ENCODE measurements at places on chromosomes 2 and 18.

- H3K27me3 ChIP-seq = no peaks in the 10 kb centered on the region
- H3K4me1 ChIP-seq = no peaks in the 10 kb centered on the region
- H3K4me3 ChIP-seq = no peak overlapping the region
- no peak overlapping the region for H3K27ac ChIP-seq
- no peaks in the 10 kb centered on the region for H3K36me3 ChIP-seq
These were observed 119.0 kb upstream of the CDC42EP3 start for GRCh38 chr2:37790462-37790861.

- DNase-seq = no peak
- H3K27me3 ChIP-seq = no peaks in the 10 kb centered on the region
- no peaks in the 10 kb centered on the region for H3K4me1 ChIP-seq
- H3K4me3 ChIP-seq = no peak overlapping the region
These were observed 85.5 kb downstream of the PIGN start for GRCh38 chr18:62101321-62101721.

DNA sequence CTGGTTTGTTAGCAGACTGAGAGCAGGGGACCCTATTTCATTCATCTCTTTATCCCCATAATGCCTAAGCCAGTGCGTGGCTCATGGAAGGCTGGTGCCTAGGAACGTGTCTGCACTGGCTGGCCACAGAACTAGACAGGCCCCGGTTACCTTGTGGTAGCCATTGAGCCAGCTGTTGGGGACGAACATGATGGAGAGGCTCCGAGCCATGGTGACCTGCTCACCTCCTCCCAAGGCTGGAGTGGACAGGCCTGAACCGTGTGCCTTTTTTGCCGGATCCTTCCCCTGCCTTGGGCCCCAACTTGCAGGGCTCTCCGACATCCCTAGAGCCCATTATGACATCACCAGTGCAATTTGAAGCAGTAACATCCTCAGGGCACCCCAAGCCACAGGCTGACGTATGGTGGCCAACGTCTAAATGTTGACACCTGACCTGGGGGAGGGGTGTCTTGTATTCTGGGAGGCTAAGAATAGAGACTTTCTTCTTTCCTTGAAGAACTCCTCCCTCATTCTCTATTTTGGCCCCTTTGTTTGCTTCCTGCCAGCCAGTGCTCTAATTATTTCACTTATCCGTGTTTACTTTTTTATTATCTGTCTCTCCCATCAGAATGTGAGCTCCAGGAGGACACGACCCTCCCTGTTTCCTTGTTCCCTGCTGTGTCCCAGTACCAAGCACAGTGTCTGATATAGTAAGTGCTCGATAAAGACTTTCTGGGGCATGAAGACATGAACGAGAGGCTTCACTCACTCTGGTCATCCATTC lies 12.2 kb upstream of the DNPEP start:
- no peak overlapping the region for H3K4me3 ChIP-seq
- H3K36me3 ChIP-seq = no peaks in the 10 kb centered on the region
- H3K4me1 ChIP-seq = peaks cover 12% of the 10 kb centered on the region
- H3K27me3 ChIP-seq = no peaks in the 10 kb centered on the region
- no peak for DNase-seq

DNA sequence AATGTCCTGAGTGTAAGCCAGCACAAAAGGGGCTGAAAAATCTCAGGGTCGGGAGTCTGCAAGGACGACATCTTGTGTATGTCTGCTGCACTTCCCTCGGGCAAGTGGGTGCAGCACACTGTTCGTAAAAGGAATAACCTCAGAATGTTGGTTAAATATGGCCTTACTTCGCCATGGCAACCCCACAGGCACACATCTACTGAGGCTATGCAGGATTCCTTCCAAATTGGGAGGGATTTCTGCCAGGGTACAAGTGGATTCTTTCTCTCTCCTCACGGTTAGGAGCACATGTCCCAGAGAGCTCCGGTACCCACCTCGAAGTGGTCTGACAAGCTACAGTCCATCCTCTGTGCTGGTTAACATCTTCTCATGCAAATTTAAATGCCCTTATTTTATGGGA lies 277.7 kb upstream of the PXDN start:
- H3K4me1 ChIP-seq = no peaks in the 10 kb centered on the region
- no peak for DNase-seq
- no peaks in the 10 kb centered on the region for H3K36me3 ChIP-seq
- H3K4me3 ChIP-seq = no peak overlapping the region
- H3K27ac ChIP-seq = no peak overlapping the region
- H3K27me3 ChIP-seq = no peaks in the 10 kb centered on the region

GRCh38 chr2:187478719-187479118 lies 30.7 kb upstream of the CALCRL start:
- no peak for DNase-seq
- H3K27ac ChIP-seq = no peak overlapping the region
- peaks cover 4% of the 10 kb centered on the region for H3K36me3 ChIP-seq
- no peaks in the 10 kb centered on the region for H3K4me1 ChIP-seq

DNA sequence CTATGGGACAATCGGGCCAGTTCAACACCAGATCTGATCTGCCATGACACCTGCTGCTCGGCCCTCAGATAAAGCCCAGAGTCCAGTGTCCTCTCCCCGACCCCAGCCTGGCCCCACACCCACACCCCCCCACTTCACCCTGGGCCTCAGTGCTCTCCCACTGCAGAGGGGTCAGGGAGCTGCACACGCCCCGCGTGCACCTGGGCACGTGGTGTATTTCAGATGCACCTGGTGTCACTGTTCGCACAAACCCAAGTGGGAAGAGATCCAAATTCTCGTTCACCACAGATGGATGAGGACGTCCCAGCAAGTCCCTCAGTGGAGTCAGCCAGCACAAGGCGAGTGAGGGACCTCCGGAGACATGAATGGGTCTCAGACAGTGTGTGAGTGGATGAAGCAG lies 161.3 kb downstream of the RTP5 start:
- no peaks in the 10 kb centered on the region for H3K27me3 ChIP-seq
- H3K4me3 ChIP-seq = no peak overlapping the region
- no peaks in the 10 kb centered on the region for H3K4me1 ChIP-seq
- H3K27ac ChIP-seq = no peak overlapping the region

DNA sequence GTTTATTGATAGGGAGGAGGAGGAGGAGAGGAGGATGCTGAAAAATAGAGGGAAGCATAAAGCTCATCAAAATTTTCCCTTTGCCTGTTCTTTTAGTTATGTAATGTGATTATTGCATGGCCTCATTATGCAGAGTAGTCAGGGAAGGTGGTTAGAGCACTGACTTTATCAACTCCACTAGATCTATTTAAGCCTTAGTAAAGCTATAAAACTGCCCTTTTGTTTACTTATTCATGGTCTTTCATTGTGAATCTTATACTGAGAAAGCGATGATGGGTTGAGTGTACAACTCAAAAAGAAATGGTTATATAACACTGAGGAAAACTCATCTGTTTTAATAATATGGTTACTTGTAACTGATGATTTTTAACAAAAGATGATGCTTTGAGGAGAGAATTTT lies 81.7 kb downstream of the MAP4K4 start:
- H3K27ac ChIP-seq = no peak overlapping the region
- H3K36me3 ChIP-seq = no peaks in the 10 kb centered on the region
- peaks cover 22% of the 10 kb centered on the region for H3K4me1 ChIP-seq
- no peak overlapping the region for H3K4me3 ChIP-seq

DNA sequence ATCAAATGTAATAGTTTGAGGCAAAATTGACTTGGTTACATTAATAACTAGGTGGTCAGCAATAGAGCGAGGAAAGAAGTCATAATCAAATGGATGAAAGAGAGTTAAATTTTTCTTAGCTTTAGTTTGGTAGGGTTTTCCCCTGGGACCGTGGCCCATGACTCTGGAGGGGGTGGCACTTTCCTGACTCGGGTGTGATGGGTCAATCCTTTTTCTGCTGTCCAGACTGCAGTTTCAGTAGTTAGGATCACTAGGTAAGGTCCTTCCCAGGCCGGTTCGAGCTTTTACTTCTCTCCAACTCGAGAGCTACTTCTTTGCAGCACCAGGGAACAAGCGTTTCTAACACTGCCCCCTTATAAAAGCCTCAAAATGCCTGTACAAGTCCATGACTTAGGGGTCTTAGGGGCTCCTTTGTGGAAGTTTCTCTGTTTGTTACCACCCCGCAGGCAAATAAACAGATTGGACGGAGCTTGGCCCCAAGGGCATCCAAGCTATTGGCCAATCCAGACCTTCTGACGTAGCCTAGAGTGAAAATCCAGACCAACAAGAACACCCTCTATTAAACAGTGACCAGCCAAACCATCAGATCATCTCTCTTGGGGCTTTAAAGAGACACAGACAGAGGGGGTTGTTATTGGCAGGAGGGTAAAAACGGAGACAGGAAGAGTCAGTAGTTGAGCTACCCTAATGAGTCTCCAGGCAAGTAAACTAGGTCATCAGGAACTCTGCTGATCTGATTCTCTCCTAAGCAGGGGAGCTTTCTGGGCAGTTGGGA lies 9.4 kb upstream of the CEP68 start:
- H3K27ac ChIP-seq = no peak overlapping the region
- no peaks in the 10 kb centered on the region for H3K4me1 ChIP-seq
- no peak for DNase-seq
- H3K27me3 ChIP-seq = no peaks in the 10 kb centered on the region

DNA sequence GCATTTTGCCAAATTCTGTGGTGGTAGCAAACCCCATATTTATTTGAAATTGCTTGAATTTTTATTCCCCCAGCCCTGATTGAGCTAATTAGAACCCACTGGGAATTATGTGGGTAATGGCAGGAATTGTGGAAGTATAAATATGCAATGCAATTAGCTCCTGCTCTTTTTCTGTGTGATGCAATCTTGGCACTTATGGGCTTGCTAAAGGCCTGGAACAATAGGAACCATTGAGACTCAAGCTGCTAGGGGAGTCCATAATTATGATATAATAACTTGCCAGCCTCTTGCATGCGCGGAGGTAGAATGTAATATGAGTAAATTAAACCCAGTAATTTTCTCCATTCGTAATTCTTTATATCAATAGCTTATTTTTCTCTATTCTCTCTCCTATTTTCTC lies 267.6 kb upstream of the THSD7B start:
- no peak for DNase-seq
- H3K27me3 ChIP-seq = no peaks in the 10 kb centered on the region
- no peaks in the 10 kb centered on the region for H3K4me1 ChIP-seq
- H3K27ac ChIP-seq = no peak overlapping the region
- no peak overlapping the region for H3K4me3 ChIP-seq

- peaks cover under 1% of the 10 kb centered on the region for H3K4me1 ChIP-seq
- DNase-seq = no peak
- no peaks in the 10 kb centered on the region for H3K36me3 ChIP-seq
- H3K27ac ChIP-seq = no peak overlapping the region
These were observed 127.0 kb upstream of the PKDCC start for GRCh38 chr2:41920812-41921211.

- no peaks in the 10 kb centered on the region for H3K4me1 ChIP-seq
- DNase-seq = no peak
- H3K27ac ChIP-seq = no peak overlapping the region
- no peaks in the 10 kb centered on the region for H3K36me3 ChIP-seq
- H3K4me3 ChIP-seq = no peak overlapping the region
These were observed 58.7 kb downstream of the ITGB6 start for GRCh38 chr2:160141419-160141818.

DNA sequence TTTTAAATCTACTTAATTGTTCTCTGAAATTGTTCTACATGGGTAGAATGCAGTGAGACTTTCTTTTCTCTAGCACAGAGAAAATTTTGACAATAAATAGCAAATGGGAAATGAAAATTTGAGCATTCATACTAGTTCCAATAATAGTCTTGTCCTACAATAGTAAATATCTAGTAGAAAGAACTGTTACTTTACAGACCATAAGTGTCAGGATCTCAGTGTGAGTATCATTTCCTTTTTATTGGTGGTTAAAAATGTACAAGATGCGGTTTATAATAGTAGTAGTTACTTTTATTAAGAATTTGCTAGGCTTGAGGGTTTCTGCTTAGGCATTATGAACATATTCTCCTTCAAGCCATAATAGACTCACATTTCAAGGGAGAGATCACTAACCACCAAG lies 43.2 kb downstream of the KCNE4 start:
- DNase-seq = no peak
- no peak overlapping the region for H3K27ac ChIP-seq
- no peaks in the 10 kb centered on the region for H3K36me3 ChIP-seq
- H3K27me3 ChIP-seq = no peaks in the 10 kb centered on the region

DNA sequence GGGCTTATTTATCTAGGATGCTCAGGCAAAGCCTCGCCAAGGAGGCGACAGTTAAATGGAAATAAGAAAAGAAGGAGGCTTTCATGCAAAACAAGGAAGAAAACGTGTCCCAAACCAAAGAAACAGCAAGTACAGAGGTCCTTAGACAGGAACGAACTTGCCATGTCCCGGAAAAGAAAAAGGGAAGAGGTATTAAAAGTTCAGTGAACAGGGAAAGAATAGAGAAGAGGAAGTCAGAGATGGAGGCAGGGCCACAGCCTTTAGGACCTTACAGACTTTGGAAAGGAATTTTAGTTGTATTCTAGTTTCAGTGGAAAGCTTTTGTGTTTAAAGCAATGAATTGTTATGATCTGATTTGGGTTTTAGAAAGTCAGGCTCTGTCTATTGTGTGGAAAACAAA lies 22.1 kb downstream of the IKZF2 start:
- H3K4me3 ChIP-seq = no peak overlapping the region
- no peaks in the 10 kb centered on the region for H3K36me3 ChIP-seq
- peaks cover 3% of the 10 kb centered on the region for H3K4me1 ChIP-seq
- no peak overlapping the region for H3K27ac ChIP-seq
- DNase-seq = no peak

GRCh38 chr2:206800506-206801417 lies 35.4 kb downstream of the FASTKD2 start:
- H3K36me3 ChIP-seq = peaks cover 1% of the 10 kb centered on the region
- H3K4me3 ChIP-seq = no peak overlapping the region
- H3K4me1 ChIP-seq = peaks cover 4% of the 10 kb centered on the region
- DNase-seq = peak; percentile 79
- no peak overlapping the region for H3K27ac ChIP-seq

GRCh38 chr2:47899915-47900816 lies 6.1 kb downstream of the FBXO11 start:
- peaks cover 22% of the 10 kb centered on the region for H3K4me1 ChIP-seq
- peak overlapping the region; percentile 43 for H3K27ac ChIP-seq
- no peaks in the 10 kb centered on the region for H3K36me3 ChIP-seq

DNA sequence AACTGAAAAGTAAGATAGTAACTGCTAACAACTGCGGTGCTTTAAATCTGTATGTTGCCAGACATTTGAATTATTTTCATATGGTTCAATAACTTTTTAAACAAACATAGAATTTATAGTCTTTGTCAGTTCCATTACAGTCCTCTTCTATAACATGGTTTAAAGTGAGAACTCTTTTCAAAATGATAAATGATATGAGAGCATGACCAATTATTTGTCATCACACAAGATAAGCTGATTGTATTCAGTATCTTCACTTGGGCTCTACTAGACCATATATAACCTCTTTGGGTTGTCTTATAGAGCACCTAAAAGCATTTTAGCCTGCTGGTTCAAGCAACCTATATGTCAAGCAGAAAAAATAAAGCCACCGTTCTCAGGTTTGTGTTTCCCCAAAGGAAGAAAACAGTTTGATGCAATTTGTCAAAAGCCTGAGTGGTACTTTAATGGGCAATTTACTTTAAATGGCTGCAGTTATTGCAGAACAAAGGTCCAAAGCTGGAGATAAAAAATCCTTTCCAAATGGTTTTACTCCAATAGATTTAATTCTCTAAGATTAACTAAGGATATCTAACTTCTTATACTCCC lies 298.4 kb downstream of the FSIP2 start:
- no peaks in the 10 kb centered on the region for H3K36me3 ChIP-seq
- no peak overlapping the region for H3K4me3 ChIP-seq
- no peaks in the 10 kb centered on the region for H3K27me3 ChIP-seq
- DNase-seq = no peak
